ENCODE measurements at places on chromosomes 5 and 9.

DNA sequence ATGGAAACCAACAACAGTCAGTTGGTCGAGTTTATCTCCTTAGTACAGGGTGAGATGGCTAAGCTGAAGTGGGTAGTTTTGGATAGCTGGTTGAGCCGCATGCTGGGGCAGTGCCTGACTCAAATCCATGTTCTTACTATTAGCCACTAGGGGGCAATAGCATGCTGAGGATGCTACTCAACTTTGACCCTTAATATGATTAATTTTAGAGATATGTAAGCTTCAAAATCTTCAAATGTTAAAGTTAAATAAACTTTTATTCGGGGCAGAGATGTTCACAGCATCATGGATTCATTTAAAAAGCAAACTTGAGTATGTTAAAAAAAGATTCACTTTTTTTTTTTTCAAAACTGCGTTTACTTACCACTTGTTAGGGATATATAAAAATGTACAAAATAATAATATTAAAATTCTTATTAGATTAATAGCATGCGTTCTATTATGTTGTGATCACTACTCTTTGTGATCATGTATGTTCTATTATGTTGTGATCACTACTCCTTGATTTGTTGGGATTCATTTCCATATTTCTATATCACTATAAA, 57.0 kb downstream of the C9orf153 start:
- DNase-seq = no peak

DNA sequence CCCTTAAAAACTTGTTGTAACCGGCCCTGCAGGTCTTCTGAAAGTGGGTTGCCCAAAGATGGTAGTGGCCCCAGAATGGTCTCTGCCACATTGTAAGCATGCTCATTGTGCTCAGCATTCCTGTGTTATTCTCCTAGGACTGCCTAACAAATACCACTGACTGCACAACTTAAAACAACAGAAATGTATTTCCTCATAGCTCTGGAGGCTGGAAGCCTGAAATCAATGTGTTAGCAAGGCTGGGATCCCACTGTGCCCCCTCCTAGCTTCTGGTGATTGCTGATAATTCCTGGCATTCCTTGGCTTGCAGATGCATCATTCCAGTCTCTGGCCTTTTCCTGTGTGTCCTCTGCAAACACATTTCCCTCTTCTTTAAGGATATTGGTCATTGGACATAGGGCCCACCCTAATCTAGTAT, 3.4 kb upstream of the GCNT4 start:
- no peak for DNase-seq

- no peak for DNase-seq
Measured at GRCh38 chr5:16791904-16792597, 144.0 kb downstream of the MYO10 start.

DNA sequence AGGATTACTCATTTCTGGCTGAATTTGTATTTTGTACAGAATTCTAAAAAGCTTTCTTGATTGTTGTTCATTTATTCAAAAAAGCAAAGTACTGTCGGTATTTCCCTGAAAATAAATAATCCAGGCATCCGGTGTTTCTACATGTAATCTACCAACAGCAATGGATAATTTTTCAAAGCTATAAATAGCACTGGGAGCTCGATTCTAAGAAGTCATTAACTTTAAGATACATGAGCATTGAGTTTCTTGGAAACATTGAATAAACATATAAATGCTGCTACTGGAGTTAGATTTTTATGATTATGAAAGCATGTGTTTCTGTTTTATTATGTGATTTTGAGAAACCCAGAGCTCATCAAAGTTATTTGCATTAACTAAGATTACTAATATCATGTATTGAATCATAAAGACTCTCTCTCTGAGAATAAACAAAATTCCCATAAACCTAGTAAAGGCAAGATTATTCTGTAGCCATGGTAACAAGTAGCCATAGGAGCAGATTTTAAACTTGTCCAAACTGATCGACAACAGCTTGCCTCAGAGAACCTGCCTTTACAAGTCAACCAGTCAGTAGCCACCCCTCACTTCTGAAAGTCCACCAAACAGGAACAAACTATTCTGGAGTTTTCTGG, 197.0 kb downstream of the DRD1 start:
- DNase-seq = no peak

DNA sequence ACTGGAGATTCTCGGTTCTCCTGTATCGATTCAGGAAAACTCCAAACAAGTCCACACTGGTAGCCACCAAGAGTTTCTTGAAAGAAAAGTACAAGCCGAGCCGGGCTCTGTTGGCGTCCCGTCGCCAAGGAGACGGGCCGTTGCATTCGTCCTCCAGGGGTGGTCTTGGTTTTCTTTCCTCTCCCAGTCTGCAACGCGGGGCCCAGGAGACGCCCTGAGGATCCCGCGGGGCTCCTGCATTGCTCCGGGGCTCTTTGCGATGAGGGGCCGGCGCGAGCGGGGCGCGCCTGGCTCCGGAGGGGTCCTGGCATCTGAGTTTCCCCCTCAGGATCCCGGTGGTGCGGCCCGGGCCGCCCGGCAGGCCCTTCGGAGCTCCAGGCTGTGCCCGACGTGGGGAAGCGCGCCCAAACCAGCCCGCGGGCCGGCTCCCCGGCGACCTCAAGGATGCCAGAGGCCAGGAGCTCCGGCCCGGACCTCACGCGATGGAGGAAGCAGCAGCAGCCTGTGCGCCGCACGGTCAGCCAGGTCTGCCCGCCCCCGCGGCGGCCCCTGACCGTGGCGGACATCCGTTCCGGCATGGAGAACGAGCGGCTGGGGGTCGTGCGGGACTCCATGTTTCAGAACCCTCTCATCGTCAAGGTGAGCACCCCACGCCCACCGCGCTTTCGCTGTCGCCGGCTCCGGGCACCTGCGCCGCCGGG, at the start of gene CFAP77:
CFAP77 (plus strand) TSS at position 384 of the 701 bp plus-strand sequence; CDS start at position 445, 61 bp downstream.
- no peak for DNase-seq

GRCh38 chr9:95505717-95506427, 10.9 kb downstream of the PTCH1 start:
- DNase-seq = no peak

- peak; percentile 66 for DNase-seq
Measured at GRCh38 chr9:6681147-6681956, 35.8 kb upstream of the GLDC start.

- DNase-seq = no peak
Measured at GRCh38 chr5:64653766-64654560, 36.3 kb upstream of the SHISAL2B start.

DNA sequence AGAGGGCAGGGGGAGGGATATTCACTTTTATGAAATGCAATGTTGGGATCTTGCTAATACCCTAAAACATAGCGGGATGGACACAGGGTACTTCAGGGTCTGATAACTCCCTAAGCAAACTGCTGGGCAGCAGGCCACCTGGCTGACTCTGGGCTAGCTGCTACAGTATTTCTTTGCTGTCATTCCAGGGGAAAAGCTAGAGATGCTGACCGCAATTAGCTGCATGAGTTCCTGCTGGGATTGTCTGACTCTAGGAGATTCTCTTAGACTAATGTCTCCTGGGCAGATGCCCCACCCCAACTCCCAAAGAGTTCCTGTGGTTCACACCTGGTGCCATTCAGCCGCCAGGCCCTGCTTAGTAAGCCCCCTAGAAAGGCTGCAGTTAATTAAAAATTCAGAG, 69.9 kb downstream of the PSAT1 start:
- DNase-seq = no peak

- no peak for DNase-seq
Measured at GRCh38 chr5:79407591-79407990, 106.3 kb downstream of the HOMER1 start.

GRCh38 chr5:375921-376798, 54.6 kb downstream of the AHRR start:
- no peak for DNase-seq

DNA sequence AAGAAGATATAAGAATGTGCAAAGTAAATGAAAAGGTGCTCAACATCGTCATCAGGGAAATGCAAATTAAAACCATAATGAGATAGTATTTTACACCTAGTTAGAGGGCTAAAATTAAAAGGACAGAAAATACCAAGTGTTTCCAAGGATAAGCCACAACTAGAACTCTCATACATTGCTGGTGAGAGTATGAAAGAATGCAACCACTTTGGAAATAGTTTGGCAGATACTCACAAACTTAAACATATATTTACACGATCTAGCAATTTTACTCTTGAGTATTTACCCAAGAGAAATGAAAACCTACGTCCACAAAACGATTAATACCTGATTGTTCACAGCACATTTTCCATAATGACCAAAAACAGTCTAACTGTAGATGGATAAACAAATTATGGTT, 51.5 kb downstream of the AOPEP start:
- DNase-seq = no peak

DNA sequence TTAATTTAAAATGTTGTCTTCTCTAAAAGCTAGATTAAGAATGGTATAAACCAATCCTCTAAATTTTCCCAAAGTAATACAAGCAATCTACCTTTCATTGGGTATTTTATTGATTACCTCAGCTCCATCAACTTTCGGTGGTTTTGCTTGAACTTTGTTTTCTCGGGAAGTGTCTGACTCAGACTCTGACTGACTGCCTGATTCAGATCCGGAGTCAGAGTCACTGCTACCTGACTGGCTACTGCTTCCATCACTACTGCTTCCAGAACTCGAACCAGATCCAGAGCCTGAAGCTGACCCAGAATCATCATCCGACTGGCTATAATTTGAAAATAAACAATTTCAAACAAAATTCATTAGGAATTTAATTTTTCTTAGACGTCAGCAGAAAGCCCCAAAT, 24.0 kb downstream of the CHD1 start:
- no peak for DNase-seq

- DNase-seq = no peak
Measured at GRCh38 chr5:17966640-17967402, 332.6 kb downstream of the TAF11L14 start.

- DNase-seq = no peak
Measured at GRCh38 chr5:9054322-9054721, 491.6 kb downstream of the SEMA5A start.

GRCh38 chr5:131460867-131461572, 174.0 kb downstream of the RAPGEF6 start:
- no peak for DNase-seq

DNA sequence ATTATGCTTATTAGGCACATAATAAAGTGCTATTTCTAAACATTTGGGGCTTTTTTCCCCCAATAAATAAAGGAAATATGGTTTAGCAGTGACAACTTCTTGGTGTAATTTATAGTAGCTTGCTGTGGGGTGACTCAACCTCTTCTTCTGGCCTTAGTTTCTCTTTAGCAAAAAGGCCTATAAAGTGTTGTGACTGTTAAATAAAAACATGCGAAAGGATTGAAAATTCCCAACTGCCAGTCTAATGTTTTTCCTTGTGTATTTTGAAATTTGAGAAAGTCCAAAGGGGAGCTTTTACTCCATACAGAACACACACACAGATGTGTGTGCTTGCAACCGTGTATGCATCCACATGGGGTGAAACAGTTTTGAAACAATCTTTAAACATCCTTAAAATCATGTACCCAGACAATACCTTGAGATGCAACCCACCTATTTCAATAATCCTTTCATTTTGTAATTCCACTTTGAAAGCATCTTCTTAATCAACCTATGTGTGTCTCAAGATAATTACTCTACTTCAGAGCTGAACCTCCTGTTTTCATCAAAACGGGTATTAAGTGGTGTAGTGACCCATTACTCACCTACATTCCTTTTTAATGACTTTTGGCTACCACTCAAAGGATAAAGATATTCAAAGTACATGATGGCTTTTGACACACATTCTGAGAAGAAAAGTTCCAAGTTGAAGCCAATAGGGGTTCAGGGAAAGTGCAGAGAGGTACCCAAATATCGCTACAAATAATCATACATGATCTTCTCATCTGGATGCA, 123.8 kb downstream of the DROSHA start:
- DNase-seq = no peak

DNA sequence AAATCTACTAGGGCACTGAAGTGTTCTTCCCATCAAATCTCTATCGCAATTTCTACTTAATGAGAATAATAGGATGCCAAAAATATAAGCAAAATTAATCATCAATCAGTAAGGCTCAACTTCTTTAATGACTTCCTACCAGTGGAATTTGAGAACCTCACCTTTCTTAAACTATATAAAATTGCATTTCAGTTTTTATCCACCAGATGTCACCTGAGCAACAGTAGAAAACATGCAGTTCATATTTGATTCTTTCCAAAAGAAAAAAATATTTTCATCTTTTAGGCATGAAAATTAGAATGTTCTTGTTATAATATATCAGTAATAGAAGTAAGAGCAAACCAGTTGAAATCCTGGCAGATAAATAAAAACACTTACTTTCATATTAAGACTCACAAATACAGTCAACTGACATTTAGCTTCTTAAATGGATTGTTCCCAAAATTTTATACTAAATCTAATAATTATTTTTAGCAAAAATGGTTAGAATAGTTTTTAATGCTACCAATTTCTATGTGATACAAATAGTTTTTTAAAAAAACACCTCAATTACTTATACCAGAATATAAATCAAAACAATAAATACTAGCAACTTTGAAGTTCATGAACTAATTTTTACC, 13.4 kb upstream of the CCDC112 start:
- DNase-seq = no peak

DNA sequence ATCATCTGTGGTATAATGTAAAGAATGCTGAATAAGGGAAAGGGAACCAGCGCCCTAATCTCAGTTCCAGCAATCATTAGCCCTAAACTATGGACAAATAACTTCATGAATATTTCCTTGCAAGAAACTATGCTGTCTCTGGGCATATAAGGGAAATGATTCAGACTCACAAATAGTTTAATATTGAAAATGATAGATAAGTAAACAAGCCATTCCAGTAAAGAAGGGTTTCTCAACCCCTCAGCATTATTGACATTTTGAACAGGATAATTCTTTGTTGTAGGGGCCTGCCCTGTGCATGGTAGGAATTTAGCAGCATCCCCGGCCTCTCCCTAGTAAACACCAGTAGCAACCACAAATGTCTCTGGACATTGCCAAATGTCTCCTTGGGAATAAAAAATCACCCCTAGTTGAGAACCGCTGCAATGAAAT, 23.8 kb downstream of the C5 start:
- no peak for DNase-seq

- DNase-seq = no peak
Measured at GRCh38 chr9:8494571-8494970, 695.0 kb upstream of the DMAC1 start.

GRCh38 chr9:99340281-99340680, 118.2 kb downstream of the SEC61B start:
- no peak for DNase-seq

DNA sequence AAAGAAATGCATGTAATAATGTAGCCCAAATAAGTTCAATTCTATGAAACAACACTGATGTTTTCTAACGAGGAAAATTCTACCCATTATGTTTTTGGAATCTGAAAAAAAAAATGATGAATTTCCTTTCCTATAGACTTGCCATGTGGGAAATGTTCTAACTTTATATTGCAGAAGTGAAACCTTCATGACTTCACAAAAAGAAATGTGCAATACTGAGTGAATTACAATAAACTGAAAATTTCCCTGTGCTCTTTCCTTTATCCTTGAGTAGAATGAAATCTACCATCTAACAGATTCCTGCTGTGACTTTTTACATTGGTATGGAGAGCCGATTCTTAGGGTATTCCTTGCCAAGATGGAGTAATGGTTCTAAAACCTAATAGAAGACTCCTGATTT, 1622.5 kb downstream of the MAT2B start:
- no peak for DNase-seq
